ENCODE measurements at places on chromosomes 4 and X.

- no peak for DNase-seq
Measured at GRCh38 chr4:40292313-40292759, 42.8 kb upstream of the CHRNA9 start.

DNA sequence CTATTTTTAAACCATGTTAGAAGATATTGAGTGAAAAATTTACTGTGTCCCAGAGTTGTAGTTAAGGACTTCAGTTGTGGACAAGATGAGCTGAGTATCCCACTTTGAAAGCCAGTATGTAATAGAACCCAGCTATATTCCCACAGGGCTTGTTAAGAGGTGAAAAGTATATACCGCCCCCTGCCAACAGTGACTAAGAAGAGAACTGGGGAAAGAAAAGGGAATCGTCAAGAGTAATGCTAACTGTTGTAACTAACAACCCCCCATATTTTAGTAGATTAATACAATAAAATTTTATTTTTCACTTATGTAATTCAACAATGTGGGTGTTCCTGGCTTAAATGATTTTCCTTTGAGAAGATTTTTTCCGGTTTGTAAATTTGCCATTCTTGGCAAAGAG lies 250.4 kb upstream of the GIMD1 start:
- no peak for DNase-seq

GRCh38 chr4:114277690-114278089 lies 298.2 kb upstream of the ARSJ start:
- DNase-seq, result no peak

GRCh38 chr4:153652051-153652784 lies 31.9 kb upstream of the TLR2 start:
- no peak for DNase-seq

Data from NCI-H1092 (cell line).